Liver (tissue), 10 donors: ENCODE measurements at places on chromosomes 13 and 19.

DNA sequence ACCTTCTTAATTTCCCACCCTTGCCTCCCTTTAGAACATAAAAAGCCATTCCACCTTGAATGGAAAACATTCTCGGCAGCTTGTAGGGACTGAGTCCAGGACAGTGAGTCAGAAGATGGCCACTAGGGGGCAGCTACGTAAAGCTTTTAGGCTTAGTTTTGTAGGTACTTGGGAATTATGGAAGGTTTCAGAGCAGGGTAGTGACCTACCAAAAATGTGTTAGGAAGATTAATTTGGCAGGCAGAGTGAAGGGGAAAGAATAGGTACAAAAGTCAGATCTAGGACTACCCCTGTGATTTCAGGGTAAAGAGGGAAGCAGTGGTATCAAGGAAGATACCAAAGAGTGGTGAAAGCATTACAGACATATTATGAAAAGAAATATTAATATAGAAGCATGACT, 198.4 kb downstream of the NDFIP2 start:
- peak; percentile 58 for DNase-seq

- DNase-seq: no peak
Observed at GRCh38 chr13:112453874-112454647, 77.9 kb downstream of the SPACA7 start.

DNA sequence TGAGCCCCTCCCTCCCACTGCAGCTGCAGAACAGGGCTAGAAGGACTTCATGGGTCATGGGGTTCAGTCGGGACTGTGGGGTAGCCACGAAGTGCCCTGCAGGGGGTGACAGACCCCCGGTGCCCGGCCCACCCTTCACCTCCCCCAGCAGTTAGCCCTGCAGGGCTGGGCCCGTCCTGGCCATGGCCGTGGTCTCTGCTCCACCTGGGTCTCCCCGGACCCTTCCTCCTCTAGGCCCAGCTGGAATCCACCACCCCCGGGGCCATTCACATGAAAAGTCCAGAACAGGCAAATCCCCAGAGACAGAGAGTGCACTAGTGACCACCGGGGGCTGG, 17.3 kb downstream of the MKNK2 start:
- no peak for DNase-seq

DNA sequence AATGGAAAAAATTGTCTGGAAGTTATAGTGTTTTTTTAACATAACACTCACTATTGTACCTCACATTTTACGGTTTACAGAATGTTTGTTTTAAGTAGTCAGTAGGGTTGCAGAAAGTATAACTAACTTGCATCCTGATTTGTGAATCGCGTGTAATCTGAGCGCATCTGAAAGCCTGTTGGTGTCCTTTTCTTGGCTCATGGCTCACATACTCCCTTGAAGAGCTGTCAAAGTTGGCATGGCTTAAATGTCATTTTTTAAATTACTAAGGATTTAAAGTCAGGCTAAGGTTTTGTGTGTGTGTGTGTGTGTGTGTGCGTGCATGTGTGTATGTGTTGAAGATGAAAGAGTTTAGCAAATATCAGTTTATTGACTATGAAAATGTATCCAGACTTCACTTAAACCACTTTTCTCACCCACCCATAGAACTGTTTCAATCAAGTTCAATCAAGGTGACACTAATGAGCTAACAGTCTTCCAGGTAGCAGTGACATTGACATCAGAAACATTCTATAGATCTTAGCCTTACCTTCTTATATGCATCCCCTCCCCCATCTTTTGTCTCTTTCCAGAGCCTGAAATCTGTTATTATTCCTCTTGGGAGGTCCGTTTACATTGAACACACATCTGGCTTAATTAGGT, 480.4 kb upstream of the SGCG start:
- DNase-seq: no peak

- peak; percentile 80 for DNase-seq
Observed at GRCh38 chr19:7869453-7869909, 4.7 kb downstream of the PRR36 start.

DNA sequence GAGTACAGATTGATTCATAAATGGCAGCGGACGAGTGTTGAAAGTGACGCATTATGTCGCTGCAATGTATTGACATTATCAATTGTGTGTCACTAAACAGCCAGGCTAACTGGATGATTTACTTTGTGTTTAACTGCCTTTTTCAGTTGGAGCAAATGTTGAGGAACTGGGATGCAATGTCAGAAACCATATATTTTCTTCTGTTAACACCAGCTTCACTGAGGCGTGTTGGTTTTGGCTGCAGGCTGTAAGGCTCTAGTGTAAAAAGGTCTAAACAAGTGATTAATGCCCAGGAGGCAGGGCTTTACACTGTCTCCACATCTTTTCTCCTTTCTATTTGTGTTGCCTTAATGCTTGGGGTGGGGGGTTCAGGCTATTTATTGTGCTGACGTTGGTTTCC, 80.1 kb downstream of the GGACT start:
- DNase-seq: no peak

- peak; percentile 47 for DNase-seq
Observed at GRCh38 chr19:31356587-31357314, 7.5 kb upstream of the TSHZ3 start.

DNA sequence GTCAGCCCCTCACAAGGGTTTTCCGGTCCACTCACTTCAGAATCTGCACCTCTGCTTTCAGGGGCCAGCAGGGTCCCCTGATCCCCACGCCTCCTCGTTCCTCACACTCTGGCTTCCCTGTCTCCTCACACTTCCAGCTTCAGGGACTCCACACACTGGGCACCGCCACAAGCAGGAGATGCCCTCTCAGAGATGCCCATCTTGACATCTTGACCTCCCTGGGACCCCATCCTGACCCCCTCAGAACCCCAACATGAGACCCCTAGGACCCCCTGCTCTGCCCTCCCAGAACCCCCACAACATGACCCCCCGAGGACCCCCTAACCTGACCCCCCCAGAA, 2.7 kb downstream of the MAP2K2 start:
- DNase-seq: no peak

DNA sequence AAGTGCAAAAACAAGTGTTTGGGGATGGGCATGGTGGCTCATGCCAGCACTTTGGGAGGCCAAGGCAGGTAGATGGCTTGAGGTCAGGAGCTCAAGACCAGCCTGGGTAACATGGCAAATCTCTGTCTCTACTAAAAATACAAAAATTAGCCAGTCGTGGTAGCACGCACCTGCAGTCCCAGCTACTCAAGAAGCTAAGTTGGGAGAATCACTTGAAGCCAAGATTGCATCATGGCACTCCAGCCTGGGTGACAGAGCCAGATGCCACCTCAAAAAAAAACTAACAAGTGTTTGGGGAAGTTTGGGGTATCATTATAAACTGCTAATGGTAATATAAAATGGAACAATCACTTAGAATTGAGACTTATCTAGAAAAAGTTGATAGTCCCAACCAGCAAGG, 24.6 kb downstream of the XPO4 start:
- DNase-seq: no peak

DNA sequence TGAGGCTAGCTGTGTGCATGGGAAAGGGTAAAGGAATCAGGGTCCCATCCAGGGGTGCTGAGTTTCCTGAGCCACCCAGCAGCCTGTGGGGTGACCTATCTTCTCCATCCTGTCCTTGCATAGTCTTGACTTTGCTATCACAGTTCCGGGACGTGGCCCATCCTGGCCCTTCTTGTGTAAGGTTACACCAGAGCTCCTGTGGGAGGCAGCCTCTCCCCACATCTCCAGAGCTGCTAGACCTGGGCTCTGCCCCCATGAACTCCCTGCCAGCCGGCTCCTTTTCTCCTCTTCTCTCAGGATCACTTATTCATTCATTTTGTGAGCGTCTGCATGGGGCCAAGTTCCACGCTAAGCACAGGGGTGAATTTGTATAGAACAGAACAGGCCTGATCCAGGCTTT, 238.9 kb downstream of the TSHZ3 start:
- DNase-seq: no peak

- peak; percentile 22 for DNase-seq
Observed at GRCh38 chr13:114203536-114203935, 24.5 kb downstream of the CFAP97D2 start.

GRCh38 chr19:50510700-50511068, 307 bp downstream of the JOSD2 start:
- no peak for DNase-seq

DNA sequence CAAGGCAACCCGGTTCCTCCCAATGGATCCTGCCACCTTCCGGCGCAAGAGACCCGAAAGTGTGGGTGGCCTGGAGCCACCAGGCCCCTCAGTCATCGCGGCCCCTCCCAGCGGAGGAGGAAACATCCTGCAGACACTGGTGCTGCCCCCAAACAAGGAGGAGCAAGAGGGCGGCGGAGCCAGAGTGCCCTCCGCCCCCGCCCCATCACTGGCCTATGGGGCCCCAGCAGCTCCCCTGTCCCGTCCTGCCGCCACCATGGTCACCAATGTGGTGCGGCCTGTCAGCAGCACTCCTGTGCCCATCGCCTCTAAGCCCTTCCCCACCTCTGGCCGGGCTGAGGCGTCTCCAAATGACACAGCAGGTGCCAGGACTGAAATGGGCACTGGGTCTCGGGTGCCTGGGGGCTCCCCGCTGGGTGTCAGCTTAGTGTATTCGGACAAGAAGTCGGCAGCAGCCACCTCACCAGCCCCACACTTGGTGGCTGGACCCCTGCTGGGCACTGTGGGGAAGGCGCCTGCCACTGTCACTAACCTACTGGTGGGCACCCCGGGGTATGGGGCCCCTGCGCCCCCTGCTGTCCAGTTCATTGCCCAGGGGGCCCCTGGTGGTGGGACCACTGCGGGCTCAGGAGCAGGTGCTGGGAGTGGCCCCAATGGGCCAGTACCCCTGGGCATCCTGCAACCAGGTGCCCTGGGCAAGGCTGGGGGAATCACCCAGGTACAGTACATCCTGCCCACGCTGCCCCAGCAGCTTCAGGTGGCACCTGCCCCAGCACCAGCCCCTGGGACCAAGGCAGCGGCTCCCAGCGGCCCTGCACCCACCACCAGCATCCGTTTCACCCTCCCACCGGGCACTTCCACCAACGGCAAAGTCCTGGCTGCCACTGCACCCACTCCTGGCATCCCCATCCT, 11.2 kb upstream of the PRR19 start:
- no peak for DNase-seq

GRCh38 chr19:1412995-1413800, 5.8 kb downstream of the DAZAP1 start:
- DNase-seq: no peak
